ENCODE measurements at places on chromosomes 11 and 22.
A peak's percentile ranks its signal among the peaks of the same experiment; 100 is the strongest.

- peak; percentile 38 for DNase-seq
Measured at GRCh38 chr11:2440646-2441045, 3.7 kb downstream of the TRPM5 start.

GRCh38 chr11:19232910-19233503 lies 7.7 kb downstream of the E2F8 start:
- DNase-seq = no peak

DNA sequence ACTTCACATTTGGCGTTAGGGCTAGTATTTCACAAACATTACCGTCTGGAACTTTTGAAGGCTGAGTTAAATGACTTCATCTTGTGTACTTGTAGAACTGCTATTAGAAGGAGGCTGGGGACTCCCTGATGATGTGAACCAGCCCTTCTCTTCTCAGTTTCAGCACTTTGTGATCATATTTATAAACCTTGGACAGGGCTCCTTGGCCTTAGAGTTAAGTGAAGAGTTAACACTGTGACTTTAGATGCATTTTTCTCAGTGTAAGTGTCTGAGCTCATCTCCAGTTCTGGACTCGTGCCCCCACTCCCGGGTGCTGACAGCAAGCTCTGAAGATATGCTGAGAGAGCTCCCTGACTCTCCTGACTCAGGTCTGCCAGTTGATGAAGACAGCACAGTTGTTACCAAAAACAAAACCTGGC lies 8.4 kb downstream of the MIAT start:
- DNase-seq = no peak

DNA sequence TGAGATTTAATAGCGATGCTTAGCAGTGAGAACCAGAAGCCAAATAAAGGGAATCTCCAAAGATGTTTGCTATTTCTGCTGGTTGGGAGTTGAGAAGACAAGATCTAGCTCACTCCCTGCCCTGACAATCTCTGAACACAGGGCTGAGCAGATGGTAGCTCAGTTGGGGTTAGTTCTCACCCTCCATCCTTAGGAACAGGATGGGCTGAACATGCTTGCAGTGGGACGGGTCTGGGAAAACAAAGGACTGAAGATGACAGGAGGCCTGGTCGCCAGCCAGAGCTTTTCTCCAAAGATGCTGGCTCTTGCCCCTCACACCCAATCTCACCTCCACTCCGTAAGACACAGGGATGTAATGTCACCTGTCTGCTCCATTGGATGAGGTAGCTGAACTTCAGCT lies 72.7 kb downstream of the SC5D start:
- no peak for DNase-seq

- no peak for DNase-seq
Measured at GRCh38 chr11:117992620-117993019, 6.4 kb downstream of the IL10RA start.

GRCh38 chr22:26857169-26857568 lies 199.8 kb downstream of the MIAT start:
- DNase-seq = no peak
